ENCODE measurements at places on chromosomes 7 and 10.

- no peak for DNase-seq
These were observed 3.5 kb upstream of the UBE2D4 start for GRCh38 chr7:43922726-43923125.

DNA sequence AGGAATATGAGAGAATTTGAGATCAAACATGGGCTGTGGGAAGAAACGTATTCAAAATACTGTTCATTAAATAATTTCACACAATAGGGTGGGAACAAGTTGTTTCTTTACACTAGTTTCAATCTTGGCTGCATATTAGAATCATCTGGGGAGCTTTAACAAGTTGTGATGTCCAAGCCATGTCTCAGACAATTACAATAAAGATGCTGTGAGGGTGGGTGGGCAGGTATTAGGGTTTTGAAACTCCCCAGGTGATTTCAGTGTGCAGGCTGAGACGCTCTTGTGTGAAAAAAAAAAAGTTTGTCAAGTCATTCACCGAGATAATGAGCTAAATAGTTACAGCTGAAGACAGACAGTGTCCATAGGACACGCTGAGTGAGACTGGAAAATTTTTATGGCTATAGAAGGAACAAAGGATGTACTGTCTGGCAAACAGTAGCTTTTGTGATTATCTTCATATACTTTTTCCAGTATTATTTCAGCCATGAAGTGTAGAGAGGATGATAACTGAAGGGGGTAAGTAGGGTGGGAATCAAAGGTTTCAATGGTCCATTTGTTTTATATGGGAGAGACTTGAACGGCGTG, 12.6 kb upstream of the LAMB4 start:
- DNase-seq = peak; percentile 91

GRCh38 chr7:112025556-112025955, 180.6 kb downstream of the DOCK4 start:
- no peak for DNase-seq

DNA sequence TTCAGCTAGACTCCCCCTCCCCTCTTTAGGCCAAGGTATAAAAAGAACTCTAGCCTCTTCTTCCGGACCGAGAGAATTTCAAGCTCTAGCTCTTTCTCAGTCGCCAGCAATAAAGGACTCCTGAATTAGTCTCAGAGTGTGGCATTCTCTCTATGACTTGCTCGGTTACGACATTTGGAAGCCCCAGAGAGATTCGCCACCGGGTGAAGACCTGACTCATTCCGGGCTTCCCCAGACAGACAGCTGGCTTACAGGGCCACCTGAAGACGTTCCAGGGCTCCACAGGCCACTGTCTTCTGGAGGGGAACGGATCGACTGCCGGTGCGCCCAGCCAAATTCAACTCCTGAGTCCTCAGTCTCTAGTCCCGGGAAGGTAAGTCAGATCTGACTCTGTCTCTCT, at the start of gene AKR1B15:
TSS of gene AKR1B15 (plus strand) at position 234 of the 400 bp plus-strand sequence. CDS start 15,510 bp downstream, outside the sequence.
- DNase-seq = no peak

- DNase-seq = no peak
These were observed 224.8 kb downstream of the BBS9 start for GRCh38 chr7:33354201-33354600.

GRCh38 chr7:41403291-41403690, 299.6 kb downstream of the INHBA start:
- no peak for DNase-seq

- no peak for DNase-seq
These were observed 1258.1 kb upstream of the CELF2 start for GRCh38 chr10:9759596-9759995.

GRCh38 chr10:52359441-52359840, 45.4 kb downstream of the DKK1 start:
- DNase-seq = peak; percentile 41

DNA sequence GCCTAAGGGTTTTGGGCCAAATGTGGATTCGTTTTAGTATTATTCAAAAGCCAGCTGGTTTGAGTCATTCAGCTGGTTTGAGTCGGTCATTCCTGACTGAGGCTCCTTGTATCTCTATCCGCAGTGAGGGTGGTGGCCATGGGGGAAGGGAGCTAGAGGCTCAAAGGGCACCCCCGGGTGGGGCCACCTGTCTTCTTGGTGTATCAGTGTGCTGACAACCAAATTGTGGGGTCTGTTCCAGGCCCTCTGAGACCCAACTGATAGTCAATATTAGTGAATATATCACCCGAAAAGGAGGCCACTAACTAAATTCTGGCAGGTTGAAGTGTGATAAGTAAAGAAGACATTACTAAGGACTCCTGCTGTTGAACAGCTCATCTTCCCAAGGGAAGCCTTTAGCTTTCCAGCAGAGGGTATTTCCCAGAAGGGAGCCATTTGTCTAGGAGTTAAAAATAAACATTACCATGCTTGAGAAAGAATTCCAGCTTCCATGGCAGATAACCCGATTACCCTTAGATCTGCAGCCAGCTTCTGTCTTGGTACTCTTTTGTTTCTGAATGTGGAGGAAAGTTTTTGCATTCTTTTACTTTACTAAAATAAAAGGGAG, 29.9 kb upstream of the DDX50 start:
- DNase-seq = no peak

- DNase-seq = no peak
These were observed 32.5 kb upstream of the PLXDC2 start for GRCh38 chr10:19783721-19784120.

DNA sequence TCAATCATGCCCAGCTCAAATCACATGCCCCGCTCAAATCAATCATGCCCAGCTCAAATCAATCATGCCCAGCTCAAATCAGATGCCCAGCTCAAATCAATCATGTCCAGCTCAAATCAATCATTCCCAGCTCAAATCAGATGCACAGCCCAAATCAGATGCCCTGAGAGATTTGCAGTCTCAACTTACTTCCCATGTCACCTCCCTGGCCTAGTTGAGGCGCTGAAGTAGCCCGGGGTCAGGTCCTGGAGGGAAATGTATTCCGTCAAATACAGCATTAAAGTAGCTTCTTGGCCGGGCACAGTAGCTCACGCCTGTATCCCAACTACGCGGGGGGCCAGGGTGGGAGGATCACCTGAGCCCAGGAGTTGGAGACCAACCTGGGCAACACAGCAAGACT, 15.7 kb upstream of the PRKAR1B start:
- no peak for DNase-seq

DNA sequence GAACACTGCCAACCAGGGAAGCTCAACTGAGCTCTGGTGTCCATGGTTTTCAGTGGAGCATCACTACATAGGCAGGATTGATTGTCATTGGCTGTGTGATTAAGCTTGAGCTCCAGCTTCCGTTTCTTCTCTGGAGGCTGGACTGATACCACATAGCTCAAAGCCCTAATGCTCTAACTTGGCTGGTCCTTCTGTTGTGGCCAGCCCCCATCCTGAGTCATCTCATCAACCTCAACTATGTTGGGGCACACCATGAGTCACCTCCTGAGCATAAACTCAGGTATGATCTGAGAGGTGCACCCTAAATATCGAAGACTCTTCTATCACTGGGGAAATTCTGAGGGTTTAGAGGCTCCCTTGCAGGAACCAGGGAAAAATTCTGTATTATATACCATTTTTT, 114.5 kb upstream of the INHBA start:
- DNase-seq = no peak

DNA sequence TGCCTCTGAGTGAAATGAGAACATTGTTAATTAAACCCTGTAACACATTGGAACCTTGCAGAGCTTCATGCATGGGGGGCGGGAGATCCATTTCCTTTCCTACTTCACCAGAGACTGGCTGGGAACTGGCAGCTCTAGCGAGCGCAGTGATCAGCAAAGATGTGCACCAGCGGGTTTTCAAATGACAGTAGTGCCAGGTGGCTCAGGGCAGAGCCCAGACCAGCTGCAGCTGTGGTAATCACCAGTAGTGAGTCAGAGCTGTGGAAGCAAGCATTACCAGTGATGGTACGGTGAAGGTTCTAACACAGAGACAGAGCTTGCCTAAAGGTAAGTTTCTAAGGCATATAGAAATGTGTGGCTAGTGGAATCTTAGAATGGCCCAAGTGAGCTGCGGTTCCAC, 1009.7 kb upstream of the CELF2 start:
- no peak for DNase-seq

- DNase-seq = no peak
These were observed 109.2 kb downstream of the PDGFA start for GRCh38 chr7:410395-410910.

DNA sequence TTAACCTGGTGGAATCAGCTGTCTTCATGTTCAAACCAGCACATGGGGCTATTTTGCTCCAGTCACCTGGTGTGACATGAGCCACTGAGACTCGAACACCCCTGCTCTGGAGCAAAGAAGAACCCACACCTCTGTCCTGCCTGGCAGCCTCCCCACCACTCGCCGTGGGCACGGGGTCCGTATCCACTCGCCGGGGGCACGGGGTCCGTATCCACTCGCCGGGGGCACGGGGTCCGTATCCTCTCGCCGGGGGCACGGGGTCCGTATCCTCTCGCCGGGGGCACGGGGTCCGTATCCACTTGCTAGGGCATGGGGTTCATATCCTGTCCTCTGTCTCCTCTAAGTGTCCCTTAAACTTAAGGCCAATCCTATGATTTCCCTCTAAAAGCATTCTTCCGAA, 558.7 kb downstream of the PTPRN2 start:
- DNase-seq = no peak

GRCh38 chr10:71522442-71523144, 125.9 kb downstream of the CDH23 start:
- no peak for DNase-seq

DNA sequence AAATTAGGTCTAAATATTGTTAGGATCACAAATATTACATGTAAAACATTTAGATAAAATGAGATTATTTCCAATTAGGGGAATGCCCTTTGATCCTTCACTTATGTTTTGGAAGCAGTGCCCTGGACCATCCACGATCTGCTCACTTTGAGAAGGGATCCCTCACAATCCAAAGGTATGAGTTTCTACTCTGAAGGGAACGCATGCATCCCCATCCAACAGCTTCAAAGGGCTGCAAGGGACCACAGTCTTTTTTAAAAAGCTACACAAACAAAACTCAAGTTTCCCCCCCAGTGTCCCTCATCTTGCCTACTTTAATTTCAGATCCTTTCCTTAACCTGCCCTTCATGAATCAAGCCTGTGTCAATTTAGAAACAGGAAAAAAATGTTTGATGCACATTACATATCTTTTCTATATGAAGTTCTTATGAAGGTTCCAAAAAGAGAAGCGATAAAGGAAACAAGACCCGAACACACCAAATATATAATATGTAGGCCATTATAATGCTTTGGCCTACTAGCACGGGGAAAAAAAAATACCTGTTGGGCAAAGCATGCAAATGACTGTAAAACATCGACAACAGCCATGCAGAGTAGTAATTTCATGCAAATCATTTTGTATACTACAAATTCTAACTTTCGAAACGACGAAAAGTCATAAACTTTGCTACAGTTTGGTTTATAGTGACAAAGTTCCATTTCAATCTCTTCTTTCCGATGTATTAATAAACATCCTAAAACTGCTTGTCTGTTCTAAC, 2.0 kb downstream of the EIF3A start:
- no peak for DNase-seq

GRCh38 chr10:106765241-106765754, 399.2 kb downstream of the SORCS1 start:
- peak; percentile 2 for DNase-seq

- no peak for DNase-seq
These were observed 688.5 kb downstream of the PARD3 start for GRCh38 chr10:34126371-34127151.

GRCh38 chr7:140559410-140559809, 80.1 kb upstream of the MKRN1 start:
- DNase-seq = no peak

GRCh38 chr7:79968894-79969293, 165.7 kb upstream of the GNAI1 start:
- DNase-seq = no peak

DNA sequence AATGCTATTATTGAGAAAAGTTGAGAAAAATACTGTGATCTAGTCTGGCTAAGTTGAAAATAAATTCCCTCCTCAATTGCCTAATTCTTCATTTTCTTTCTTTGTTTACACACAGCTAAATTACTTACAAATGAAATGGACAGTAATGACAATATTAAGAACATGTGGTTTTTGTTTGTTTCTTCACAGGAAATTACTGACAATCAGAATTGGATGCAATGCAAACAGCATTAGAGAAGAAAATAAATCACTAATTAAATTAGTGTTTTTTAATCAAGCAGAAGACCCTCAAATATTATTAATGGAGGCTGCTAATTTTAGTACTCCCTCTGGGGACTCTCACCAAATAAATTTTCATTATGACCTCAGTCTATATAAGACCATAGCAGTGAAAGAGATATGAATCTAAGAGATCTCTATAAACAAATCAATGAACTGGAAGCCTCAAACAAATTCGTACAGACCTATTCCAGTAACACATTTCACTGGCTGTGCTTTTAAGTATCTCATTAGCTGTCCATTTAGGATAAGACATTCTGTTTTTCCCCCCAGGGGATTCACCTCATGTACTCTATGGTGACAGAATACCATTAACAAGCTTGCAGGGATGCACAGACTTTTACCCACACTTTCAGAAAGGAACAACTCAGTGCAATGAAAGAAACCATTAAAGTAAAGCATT, 202.0 kb upstream of the DGKB start:
- DNase-seq = no peak

GRCh38 chr7:1649751-1650326, 20.2 kb upstream of the ELFN1 start:
- no peak for DNase-seq

GRCh38 chr10:18450298-18450697, 201.1 kb downstream of the NSUN6 start:
- DNase-seq = no peak

- no peak for DNase-seq
These were observed 238.7 kb downstream of the CCSER2 start for GRCh38 chr10:84567133-84567532.

- no peak for DNase-seq
These were observed 63.2 kb downstream of the LMBR1 start for GRCh38 chr7:156829669-156830336.

DNA sequence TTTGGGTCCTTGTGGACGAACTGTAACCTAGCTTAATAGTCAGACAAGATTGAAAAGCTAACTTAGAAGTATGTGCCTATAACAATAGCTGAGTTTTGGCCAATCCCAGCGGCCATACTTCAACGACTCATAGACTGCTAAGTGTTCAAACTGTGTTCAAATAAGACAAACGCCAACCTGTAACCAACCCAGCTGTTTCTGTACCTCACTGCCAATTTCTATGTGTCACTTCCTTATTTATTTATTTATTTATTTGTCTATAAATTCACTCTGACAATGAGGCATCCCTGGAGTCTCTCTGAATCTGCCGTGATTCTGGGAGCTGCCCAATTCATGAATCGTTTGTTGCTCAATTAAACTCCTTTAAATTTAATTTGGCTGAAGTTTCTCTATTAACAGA, 21.7 kb downstream of the ST8SIA6 start:
- DNase-seq = no peak

DNA sequence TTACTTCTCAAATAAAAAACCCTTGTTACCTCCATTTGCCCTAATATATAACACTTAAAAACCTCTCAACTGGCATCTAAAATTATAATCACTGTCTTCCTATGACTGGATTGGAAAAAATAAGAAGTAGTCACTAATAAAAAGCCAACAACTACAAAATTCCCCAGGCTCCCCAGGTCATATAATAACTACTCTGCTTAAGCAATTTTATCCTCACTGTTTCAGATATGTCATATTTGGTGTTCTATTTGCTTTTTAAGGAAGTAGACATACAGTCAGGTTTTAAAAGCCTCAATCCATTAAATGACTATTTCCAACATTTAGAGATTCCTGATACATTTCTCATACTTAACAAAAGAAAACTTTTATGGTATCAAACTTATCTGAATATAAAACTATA, 2.4 kb downstream of the H2AZ2 start:
- no peak for DNase-seq

GRCh38 chr10:24207781-24208611, 942 bp upstream of the KIAA1217 start:
- no peak for DNase-seq
